AG08395 (cell line): ENCODE measurements at places on chromosomes 4 and X.

DNA sequence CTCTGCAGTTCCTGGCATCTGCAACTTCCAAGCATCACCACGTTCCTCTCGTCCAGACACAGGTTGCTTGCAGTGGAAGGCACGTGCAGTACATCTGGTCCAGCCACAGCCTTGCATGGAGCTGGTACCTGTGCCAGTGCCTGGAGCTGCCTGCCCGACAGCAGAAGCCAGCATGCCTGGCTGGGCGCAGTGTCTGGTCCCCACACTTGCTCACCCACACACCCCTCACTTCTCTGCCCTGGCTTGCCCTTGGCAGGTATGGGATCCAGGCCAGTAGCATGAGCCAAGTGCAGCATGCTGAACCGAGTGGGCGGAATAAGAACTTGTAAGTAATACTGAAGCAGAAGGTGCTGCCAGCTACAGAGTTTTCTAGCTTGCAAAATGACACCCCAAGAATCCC, 39.9 kb downstream of the SH3BGRL start:
- no peak for DNase-seq

GRCh38 chr4:932713-933070, 432 bp downstream of the TMEM175 start:
- peak; percentile 22 for DNase-seq

- no peak for DNase-seq
Observed at GRCh38 chr4:23311983-23312382, 577.9 kb downstream of the PPARGC1A start.

DNA sequence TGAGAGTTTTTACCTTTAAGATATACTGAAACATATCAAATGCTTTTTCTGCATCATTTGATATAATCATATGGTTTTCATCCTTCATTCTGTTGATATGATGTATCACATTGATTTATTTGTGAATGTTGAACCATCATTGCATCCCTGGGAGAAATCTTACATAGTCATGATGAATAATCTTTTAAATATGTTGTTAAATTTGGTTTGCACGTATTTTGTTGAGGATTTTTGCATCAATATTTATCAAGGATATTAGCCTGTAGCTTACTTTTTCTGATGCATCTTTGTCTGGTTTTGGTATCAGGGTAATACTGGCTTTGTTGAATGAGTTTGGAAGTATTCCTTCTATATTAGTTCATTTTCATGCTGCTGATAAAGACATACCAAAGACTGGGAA, 541.4 kb downstream of the TLL1 start:
- DNase-seq: no peak

GRCh38 chrX:49075347-49075746, 1.5 kb upstream of the PRAF2 start:
- no peak for DNase-seq

- DNase-seq: no peak
Observed at GRCh38 chrX:152893980-152894610, 3.8 kb upstream of the ZNF185 start.

- peak; percentile 17 for DNase-seq
Observed at GRCh38 chr4:169621731-169622492, 1.5 kb downstream of the CLCN3 start.

DNA sequence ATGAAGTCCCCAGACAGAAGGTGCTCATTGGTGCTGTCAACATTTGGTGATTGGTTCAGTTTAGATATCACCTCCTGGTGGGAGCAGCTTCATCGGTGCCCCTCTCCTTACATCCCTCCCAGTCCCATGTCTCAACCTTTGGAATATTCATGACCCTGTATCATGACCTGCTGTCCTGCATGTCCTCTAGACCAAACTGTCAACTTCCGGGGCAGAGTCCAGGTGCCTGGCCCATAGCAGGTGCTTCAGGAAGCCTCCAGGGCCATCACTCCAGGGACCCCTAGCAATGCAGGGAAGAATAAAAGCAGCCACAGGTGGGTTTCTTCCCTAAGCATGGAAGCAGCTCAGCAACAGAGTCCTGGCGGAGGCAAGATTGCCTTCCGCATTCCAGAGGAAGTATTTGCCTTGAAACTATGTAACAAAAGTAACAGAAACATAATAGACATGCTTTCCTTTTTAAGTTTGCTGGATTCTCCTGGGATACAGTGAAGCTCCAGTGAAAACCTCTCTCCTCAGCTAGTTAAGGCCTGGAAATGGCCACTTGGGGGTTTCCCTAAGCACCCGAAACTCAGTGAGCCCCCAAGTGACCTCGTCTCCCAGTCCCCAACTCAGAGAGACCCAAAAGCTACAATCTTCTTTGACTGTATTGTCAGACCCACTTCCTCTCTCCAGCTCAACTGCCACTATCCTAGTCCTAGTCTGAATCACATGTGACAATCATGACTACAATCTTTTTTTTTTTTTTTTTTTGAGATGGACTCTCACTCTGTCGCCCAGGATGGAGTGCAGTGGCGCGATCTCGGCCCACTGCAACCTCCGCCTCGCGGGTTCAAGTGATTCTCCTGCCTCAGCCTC, 1.3 kb upstream of the ATP6AP1 start:
- no peak for DNase-seq

DNA sequence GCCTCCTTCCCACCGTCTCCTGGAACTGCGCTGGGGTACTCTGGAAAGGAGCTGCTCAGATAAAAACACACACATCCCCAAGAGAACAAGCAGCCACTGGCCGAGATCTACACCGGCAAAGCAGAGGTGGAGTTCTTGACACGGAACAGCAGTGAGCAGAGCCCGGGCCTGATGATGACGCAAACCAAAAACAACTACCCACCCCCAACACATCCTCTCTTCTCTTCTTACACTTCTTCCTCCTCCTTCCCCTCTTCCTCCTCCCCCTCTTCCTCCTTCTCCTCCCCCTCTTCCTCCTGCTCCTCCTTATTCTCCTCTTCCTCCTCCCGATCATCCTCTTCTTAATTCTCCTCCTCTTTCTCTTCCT, 4.6 kb downstream of the PNMA5 start:
- no peak for DNase-seq

GRCh38 chr4:117783716-117784115, 250.6 kb upstream of the NDST3 start:
- no peak for DNase-seq

GRCh38 chrX:118724365-118724764, 3.0 kb upstream of the IL13RA1 start:
- DNase-seq: no peak

GRCh38 chrX:119870626-119871131, 854 bp downstream of the RNF113A start:
- peak; percentile 17 for DNase-seq

- no peak for DNase-seq
Observed at GRCh38 chr4:26884486-26884988, 23.9 kb downstream of the STIM2 start.

GRCh38 chr4:76235915-76236314, 15.6 kb upstream of the FAM47E start:
- DNase-seq: no peak

- DNase-seq: no peak
Observed at GRCh38 chr4:124945422-124945821, 232.9 kb upstream of the ANKRD50 start.

- no peak for DNase-seq
Observed at GRCh38 chrX:153926858-153927671, 1.0 kb upstream of the ARHGAP4 start.

GRCh38 chr4:4256799-4257198, 8.8 kb upstream of the TMEM128 start:
- no peak for DNase-seq

GRCh38 chrX:107710617-107711391, 64.8 kb downstream of the TSC22D3 start:
- DNase-seq: peak; percentile 85

GRCh38 chr4:81898862-81899504, 427.3 kb upstream of the RASGEF1B start:
- no peak for DNase-seq

GRCh38 chrX:137916090-137916746, 350.3 kb downstream of the ZIC3 start:
- no peak for DNase-seq

- DNase-seq: no peak
Observed at GRCh38 chrX:41276661-41277506, 57.1 kb upstream of the DDX3X start.

DNA sequence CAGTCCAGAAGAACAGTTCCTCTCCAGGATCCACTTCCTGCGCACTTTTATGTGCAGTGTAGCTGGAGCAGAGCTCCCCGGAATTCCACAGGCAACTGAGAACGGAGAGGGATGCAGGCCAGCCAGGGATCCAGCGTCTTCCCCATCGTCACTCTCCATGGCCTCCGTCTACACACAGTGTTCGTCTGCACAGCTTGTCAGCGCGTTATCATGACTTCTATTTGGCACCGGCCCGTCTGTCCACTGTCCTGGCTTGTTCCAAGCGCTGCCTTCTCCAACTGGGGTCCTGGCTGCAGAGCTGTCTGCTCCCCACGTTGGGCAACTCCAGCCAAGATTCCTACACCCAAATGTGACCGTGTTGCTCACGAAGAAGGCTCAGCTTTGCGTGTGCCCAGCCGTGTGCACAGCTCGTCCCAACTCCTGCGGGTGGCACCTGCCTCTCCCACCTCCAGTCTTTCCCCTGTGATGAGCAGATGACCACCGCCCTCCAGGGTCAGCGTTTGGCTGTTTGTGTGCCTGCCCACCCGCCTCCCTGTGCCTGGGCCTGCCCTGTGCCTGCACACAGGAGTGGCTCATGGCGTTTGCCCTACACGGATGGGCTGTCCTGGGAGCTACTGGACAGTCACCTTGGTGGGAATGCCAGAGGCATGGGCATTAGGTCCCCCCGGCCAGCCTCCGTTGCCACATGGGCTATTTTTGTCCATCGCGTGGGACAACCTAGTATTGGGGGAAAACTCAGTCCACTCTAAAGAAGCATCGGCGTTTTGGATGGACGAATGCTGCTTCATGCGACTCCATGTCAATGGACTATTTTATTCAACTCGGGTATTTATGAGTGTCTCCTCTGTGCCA, 2.2 kb upstream of the CTBP1 start:
- no peak for DNase-seq

GRCh38 chr4:174224550-174224949, 58.9 kb downstream of the FBXO8 start:
- DNase-seq: no peak

- DNase-seq: no peak
Observed at GRCh38 chr4:152697284-152698088, 17.7 kb upstream of the TMEM154 start.

- DNase-seq: peak; percentile 80
Observed at GRCh38 chr4:6250235-6250983, 19.2 kb upstream of the WFS1 start.

- DNase-seq: no peak
Observed at GRCh38 chr4:104365618-104366017, 129.1 kb downstream of the CXXC4 start.

DNA sequence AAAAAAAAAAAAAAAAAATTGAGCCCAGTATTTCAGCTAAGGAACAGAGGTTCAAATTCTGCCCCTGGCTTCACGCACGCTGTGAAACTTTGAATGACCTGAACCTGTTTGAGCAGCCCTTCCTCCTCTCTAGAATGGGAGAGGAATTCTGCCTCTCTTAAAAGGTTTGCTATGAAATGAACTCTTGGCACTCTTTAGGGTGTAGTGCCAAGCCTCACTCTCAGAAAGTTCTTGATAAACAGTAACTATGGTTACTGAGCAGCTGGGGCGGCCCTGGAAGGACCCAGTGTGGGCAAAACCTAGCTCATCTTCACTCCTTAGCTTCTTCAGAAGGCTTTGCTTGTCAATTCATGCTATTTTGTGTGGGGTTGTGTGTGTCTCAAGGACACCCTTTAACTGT, 73.7 kb downstream of the GEMIN8 start:
- DNase-seq: no peak

DNA sequence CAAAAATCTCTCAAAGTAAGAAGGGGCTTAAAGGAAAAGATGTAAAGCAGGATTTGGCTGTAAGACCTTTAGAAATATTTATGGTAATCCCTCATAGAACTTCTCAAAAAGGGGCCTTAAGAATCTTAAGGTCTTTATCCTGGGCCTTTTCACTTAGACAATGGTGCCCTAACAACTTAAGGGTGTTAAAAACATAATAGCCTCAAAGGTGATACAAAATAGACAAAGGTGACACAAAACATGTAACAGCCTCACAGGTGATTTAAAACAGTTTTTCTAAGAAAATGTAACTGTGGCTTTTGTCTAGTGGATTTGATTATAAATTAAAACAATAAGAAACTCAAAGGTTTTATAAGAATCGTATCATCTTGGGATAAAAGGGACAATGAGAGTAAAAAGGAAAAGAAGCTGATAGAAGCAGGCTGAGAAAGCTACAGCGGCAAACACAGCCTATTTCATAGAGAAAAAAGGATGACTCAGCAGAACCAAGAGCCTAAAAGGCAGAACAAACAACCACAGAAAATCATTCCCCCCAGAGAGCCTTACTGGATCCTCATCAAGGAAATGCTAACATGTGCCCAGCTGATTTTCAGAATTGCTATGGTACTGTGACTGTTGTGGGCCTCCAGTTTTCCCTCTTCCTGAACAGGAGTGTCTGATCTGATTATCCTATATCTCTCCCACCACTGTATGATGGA, 164.3 kb downstream of the STPG2 start:
- no peak for DNase-seq

GRCh38 chr4:25799522-25799921, 63.3 kb downstream of the SEL1L3 start:
- DNase-seq: no peak

DNA sequence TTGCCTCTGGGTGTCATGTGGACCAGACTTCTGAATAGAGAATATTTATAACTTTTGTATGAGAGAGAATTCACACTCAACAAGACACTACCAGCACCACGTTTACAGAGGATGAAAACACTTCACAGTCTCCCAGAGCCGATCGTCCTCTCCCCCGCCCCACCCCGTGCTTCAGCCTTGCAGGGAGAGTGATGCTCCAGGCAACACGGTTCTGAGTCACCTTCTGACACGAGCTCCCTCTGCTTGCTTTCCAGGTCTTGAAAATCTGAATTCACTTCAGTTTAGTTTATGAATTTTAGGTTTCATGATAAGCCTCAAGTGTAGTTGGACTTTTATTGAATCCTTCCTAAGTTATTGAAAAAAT, 59.8 kb downstream of the CPLX1 start:
- peak; percentile 37 for DNase-seq

- DNase-seq: no peak
Observed at GRCh38 chr4:153426207-153426885, 39.8 kb upstream of the TMEM131L start.

DNA sequence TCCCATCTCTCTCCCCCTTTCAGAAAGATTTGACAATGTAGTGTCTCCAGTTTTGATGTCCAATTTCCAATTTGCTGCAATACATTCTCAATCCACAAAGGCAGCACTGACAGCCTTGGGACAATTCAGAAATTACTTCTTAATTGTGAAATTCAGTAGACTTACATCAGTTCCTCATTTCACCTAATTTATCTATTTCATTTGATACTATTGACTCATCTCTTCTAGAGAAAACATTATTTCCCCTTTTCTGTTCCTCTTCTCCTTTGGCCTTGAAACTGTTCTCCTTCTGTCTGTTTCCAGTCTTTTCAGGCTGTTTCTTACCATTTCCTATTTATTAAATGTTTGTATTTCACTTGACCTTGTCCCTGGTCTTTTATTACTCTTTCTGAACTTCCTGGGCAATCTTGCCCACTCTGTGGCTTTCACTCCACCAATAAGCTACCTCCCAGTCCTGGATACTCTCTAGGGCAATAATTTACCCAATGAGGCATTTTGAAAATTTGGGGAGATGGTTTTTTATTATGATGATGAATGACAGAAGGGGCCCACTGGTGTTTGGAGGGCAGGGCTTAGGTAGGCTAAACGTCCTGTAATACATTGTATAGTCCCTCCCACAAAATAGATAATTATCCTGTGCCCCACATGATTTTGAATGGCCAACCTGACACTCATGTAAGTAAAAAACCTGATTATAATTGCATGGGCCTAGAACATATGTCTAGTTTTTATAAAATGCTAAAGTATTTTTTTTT, 498.0 kb upstream of the BOD1L1 start:
- DNase-seq: no peak

GRCh38 chr4:187017147-187017546, 293.5 kb upstream of the FAT1 start:
- DNase-seq: no peak
